NAMALWA (cell line): ENCODE measurements at places on chromosomes 4 and X.

DNA sequence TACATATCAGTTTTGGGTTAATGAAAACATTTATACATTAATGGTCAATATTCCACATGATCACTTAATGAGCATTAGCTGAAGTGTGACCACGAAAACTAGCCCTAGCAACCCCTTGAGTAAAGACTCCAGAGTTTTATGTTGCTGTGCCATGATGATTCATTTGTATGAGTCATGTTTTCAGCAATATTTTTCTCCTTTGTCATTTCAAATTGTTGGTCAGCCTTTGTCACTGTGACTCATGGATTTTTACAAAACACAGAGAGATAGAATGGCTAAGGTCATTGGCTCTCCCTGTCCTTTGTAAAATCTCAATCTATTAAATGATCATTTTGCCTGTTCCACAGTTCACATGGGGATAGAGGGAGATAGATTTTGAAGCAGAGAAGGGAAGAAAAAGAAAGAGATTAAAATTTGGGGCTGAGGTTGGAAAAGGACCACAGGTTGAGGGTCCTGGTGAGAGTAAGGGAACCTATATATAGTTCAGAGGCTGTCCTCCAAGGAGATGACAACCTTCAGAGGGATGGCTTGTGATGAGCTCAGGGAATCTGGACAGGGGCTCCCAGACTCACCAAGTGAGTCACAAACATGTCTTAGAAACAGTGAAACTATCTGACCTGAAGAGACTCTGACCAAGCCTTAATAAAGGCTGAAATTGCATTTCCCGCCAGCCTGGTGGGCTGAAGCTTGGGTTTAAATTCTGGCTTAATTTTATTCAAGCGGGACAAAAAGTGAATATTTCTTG, 25.6 kb downstream of the NR0B1 start:
- no peak for DNase-seq

DNA sequence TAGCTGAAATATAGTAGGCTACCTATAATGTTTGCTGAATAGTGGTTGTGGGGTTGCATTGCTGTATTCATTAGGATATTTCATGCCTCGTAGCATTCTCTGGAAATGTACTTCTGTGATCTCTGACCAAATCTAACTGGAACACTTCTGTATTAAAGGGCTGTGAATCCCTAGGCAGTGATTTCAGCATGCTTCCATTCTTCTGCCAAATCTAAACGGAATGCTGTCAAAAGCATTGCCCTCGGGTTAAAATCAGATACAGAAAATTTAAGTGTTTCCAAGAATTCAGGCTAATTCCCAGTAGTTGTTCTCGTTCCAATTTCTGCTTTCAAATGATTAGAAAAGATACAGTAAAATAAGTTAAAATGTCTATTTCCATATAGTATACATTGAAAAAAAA, 1847.5 kb upstream of the IGFBP7 start:
- no peak for DNase-seq

DNA sequence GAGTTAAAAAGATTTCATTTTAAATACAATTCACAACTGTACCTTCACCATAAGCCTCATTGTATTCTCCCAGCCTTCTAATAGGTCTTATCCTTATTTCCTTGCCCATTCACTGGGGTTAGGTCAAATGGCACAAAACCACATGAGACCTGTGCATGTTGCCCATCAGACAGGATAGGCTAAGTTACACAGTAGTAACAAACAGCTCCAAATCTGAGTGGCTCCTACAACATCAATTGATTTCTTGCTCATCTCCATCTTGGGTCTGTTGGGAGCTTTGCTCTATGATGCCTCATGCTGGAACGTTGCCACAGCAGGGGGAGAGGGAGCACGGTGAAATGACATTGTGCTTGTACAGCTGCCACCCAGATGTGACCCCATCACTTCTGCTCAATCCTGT, 70.6 kb downstream of the DHX15 start:
- DNase-seq: no peak

DNA sequence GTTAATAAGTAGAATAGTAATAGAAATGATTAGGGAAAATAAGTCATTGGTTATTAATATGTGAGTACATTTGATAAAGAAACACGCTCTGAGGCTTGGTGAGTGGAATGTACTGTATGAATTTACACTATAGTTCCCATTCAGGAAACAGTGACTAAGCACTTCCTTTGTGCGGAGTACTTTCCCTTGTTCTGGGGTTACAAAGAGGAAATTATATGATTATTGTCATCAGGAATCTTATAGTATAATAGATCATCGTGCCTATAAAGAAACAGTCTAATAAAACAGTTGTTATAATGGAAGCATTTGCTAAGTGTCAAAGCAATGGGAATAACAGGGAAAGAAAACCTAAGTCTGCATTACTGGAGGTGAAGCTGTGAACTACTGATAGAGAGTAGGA, 138.0 kb downstream of the RPA4 start:
- no peak for DNase-seq

DNA sequence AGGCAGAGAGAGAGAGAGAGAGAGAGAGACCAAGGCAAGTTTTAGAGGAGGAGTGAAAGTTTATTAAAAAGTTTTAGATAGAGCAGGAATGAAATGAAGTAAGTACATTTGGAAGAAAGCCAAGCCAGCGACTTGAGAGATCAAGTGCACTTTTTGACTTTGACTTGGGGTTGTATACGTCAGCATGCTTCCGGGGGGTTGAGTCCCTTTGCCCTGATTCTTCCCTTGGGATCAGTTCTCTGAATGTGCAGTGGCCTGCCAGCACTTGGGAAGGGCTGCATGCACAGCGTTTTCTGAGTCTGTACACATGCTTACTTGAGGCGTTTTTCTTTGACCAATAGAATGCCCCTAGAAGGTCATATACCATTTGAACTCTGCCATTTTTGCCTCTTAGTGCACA, 400.5 kb downstream of the PDGFC start:
- DNase-seq: no peak

GRCh38 chrX:30015440-30015839, 199.9 kb upstream of the MAGEB2 start:
- DNase-seq: no peak

DNA sequence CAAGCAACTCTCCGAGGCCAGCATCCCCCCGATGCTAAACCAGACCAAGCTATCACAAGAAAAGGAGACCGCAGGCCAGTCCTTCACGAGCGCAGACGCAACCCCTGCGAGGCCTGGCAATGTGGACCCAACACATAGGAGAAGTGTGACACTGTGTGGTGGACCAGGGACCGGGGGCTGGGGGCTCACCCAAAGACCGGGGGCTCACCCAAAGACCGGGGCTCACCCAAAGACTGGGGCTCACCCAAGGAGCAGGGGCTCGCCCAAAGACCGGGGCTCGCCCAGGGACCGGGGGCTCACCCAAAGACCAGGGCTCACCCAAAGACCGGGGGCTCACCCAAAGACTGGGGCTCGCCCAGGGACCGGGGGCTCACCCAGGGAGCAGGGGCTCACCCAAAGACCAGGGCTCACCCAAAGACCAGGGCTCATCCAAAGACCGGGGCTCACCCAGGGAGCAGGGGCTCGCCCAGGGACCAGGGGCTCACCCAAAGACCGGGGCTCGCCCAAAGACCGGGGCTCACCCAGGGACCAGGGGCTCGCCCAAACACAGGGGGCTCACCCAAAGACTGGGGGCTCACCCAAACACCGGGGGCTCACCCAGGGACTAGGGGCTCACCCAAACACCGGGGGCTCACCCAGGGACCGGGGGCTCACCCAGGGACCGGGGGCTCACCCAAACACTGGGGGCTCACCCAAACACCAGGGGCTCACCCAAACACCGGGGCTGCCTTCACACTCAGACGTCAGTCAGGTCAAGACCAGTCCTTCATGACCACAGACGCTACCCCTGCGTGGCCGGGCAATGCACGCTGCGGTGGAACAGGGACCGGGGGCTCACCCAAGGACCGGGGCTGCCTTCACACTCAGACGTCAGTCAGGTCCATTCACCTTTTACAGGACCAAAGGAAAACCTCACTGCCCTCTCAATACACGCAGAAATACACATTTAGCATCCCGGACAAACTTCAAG, 32.9 kb downstream of the PPP2R3B start:
- DNase-seq: no peak

- DNase-seq: no peak
These were observed 112.4 kb upstream of the RBPJ start for GRCh38 chr4:26208237-26208994.

GRCh38 chr4:123340381-123340701, 56.3 kb upstream of the SPRY1 start:
- DNase-seq: no peak

DNA sequence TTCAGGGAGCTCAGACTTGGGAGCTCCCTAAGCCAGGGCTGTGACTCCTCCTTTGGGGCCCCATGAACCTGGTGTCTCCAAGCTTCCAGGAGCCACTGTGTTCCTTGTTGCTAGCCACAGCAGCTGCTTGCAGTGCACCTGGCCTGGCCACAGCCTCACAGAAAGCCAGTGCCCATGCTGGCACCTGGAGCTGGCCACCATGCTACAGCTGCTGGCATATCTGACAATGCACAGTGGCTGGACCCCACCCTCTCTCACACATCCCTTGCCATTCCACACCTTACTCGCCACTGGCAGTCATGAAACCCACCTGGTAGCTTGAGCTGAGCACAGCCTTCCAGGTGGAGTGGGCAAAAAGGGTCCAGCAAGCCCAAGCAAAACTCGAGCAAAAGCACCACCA, 441.7 kb downstream of the ARAP2 start:
- no peak for DNase-seq

- no peak for DNase-seq
These were observed 20.1 kb upstream of the MSANTD1 start for GRCh38 chr4:3228881-3229280.

DNA sequence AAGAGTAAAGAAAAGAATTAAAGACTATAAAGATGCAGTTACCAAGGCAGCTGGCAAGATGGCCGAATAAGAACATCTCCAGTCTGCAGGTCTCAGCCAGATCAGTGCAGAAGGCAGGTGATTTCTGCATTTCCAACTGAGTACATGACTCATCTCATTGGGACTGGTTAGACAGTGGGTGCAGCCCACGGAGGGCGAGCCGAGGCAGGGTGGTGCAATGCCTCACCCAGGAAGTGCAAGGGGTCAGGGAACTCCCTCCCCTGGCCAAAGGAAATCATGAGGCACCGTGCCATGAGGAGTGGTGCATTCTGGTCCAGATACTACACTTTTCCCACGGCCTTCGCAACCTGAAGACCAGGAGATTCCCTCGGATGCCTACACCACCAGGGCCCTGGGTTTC, 20.5 kb downstream of the SPIN4 start:
- DNase-seq: no peak

- DNase-seq: no peak
These were observed 2082.8 kb upstream of the TENM3 start for GRCh38 chr4:180160195-180160983.

DNA sequence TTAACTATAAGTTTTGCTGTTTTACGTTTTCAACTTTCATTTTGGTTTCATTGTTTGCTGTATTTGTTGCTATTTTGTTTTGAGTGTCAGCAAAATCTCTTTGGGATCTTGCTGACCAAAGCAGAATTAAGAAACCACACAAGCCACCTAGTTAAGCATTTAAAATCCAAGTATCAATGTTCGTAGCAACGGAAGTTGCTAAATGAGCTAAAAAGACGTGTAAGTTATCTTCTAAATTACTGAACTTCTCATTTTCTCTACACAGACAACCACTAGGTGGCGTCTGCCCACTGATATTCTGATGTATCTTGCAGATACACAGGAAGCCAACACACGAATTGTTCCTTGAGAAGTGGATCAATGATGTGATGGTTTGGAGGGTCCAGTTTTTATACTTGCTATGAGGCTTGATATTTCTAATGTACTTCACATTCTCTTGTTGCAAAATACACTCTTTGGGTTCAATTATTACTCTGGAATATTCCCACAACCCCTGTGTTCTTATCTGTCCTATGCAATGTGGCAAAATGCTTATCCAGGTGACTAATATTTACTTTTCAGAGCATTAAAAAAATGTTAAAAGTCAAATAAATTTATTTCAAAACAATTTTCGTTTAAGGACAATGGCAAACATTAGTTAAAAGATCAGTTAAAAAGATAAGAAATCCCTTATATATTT, 250.5 kb downstream of the TECRL start:
- peak; percentile 83 for DNase-seq

- DNase-seq: no peak
These were observed 26.5 kb upstream of the GRIA3 start for GRCh38 chrX:123157586-123157985.

DNA sequence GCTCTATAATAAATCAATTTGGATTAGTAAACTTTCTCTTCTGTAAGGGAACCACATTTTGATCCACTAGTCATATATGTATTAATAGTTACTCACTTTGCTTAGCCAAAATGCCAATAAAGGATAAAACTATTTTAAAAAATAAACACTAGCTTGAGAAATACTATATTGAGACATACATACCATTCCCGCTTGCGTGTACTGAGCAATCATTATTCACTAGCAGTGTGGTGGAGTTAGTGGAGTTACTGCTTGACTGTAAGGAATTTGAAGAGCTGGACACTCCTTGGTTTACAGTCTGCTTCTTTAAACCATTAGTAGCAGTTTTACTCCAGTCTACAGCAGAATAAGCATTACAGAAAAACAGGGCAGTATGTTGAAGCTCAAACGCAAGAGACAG, 10.8 kb upstream of the PHKA2 start:
- no peak for DNase-seq

DNA sequence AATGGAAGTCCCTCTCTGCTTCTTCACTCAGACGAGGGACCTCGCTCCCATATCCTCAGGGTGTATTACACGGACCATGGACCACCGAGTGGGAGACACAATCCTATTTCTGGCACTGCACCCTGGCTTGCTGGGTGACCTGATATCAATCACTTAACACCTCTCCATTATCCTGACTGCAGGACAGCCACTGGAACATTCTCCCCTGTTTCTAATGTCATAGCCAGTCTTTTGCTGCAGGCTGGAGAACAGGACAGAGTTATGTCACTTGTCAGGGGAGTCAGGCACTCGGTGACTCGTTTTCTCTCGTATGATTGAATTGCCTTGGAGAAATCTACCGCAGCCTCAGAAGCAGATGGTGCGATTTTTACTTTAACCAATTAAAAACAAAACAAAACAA, 219.1 kb upstream of the IGFBP7 start:
- no peak for DNase-seq

- DNase-seq: no peak
These were observed 19.5 kb downstream of the COMMD8 start for GRCh38 chr4:47444031-47444430.

DNA sequence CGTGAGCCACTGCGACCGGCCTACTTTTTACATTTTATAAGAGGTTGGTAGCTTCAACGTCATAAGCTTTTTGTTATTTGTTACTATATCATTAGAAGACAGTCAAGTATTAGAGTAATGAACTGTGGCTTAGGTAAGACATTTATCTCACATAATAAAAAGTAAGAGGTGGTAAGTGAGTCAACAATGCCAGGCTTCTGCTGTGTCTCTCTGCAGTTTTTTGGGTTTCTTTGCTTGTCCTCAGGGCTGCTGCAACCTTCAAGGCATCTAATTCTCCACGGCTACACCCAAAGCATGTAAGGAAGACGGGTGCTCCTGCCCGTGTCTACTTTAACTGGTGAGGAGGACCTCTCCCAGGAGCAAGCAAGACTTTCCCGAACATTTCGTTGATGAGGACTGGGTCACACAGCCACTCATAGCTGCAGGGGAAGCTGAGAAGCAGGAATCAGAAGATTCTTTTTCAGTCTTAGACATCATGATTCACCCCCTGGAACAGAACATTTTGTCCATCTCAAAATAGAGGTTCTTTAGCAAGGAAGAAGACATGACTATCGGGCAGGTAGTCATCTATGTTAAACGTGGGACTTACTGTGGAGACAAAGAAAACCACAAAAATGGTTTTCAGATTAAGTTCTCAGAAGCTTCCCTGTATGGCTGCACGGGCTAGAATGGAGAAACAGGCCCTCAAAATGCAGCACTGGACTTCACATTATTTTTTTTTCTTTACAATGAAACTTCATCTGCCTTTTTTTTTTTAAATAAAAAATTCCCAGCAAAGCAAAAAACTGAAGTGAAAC, 13.0 kb upstream of the RHOH start:
- peak; percentile 69 for DNase-seq

- DNase-seq: no peak
These were observed 6.7 kb downstream of the RAB9A start for GRCh38 chrX:13695601-13696115.
